ENCODE measurements at places on chromosomes 1 and 21.

- DNase-seq: no peak
Measured at GRCh38 chr1:182080040-182080439, 18.5 kb upstream of the ZNF648 start.

- no peak for DNase-seq
Measured at GRCh38 chr1:13892198-13892597, 192.2 kb downstream of the PRDM2 start.

- no peak for DNase-seq
Measured at GRCh38 chr1:53482441-53483153, 23.4 kb downstream of the DMRTB1 start.

DNA sequence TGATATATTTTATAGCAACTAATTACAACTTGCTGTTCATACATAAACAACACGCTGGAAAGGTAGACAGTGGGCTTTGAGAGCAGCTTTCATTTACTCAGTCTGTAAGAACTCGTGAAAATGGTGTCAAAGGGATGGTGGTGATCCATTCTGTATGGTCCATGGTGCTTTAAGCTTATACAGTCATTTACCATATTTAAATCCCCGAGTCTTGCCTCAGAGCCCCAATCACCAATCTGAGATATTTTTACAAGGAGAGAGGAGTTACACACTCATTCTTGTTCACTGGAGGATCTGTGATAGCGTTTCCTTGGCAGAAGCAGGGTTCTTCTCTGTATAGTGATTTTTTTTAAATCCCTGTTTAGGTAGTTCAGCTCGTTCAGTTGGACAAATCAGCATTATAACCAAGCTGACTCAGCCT is 694.6 kb downstream of the USP25 start:
- no peak for DNase-seq

- DNase-seq: no peak
Measured at GRCh38 chr1:37070126-37070525, 35.8 kb upstream of the GRIK3 start.

DNA sequence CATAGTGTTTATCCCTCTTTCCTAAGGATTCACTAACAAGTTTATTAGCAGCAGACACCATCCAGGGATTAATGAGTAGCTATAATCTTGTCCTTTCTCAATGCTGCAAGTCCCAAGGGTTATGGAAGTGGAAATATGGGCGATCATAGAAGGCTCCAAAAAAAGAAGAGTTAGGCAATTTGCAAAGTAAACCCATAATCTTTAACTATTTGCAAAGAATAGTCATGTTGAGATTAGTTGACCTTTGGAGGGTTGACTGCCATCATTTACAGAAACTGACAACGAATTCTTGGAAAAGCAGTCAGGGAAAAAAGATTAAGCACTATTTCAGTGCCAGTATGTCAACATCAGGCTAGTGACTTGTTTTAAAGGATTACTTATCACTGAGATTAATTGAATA is 169.9 kb downstream of the KCNT2 start:
- peak; percentile 6 for DNase-seq

DNA sequence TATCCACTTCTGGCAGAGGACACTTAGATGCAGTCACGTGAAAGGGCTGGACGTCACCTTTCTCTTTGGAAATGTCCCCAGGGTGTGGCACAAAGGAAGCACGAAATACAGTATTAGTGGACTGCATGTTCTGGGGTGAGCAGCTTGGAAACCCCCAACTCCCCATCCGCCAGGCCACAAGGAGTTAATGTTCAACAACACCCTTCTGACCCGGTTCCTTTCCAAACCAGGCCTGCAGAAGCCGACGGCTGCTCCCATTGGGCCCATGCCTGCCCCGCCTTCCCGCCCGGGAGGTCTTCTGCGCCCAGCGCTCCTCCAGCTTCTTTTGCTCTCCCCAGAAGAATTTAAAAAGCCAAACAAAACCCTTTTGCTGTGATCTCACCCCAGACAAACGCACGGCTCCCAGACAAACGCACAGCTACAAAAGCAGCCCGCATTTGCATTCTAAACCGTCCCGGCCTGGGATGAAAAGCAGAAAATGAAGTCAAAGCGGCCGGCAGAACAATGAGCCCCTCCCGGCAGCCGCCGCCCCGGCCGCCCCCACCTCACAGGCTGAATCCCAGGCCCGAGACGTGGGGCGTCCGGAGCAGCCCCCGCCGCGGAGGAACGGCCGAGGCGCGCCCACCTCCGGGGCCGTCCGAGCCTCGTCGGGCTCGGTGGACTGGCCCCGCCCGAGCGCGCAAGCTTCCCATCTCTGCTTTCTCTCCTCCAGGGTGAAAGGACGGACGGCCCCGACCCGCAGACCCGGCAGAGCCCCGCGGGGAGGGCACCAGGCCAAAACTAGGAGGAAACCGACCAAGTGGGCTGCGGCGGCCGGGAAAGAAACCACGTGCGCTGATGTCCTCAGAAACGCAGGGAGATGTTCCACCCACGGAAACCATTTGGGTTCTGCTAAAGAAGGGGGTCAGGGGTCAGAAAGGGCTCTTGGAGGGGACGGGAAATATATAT is 101.9 kb downstream of the PLPP3 start:
- DNase-seq: peak; percentile 42

GRCh38 chr1:116211294-116211693 is 100.1 kb downstream of the MAB21L3 start:
- DNase-seq: no peak

- no peak for DNase-seq
Measured at GRCh38 chr1:221141606-221142285, 262.5 kb downstream of the HLX start.

DNA sequence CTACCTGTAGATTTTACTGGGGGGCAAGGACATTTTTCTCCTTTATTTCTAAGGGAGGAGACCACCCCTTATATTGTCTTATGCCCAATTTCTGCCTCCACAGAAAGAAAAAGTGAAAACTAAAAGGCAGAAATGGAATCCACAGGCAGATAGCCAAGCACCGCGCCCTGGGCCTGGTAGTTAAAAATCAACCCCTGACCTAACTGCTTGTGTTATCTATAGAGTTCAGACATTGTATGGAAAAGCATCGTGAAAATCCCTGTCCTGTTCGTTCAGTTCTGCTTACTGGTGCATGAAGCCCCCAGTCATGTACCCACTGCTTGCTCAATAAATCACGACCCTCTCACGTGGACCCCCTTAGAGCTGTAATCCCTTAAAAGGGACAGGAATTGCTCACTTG is 33.7 kb upstream of the IL6R start:
- no peak for DNase-seq

GRCh38 chr1:117372863-117373412 is 5.7 kb downstream of the MAN1A2 start:
- no peak for DNase-seq

DNA sequence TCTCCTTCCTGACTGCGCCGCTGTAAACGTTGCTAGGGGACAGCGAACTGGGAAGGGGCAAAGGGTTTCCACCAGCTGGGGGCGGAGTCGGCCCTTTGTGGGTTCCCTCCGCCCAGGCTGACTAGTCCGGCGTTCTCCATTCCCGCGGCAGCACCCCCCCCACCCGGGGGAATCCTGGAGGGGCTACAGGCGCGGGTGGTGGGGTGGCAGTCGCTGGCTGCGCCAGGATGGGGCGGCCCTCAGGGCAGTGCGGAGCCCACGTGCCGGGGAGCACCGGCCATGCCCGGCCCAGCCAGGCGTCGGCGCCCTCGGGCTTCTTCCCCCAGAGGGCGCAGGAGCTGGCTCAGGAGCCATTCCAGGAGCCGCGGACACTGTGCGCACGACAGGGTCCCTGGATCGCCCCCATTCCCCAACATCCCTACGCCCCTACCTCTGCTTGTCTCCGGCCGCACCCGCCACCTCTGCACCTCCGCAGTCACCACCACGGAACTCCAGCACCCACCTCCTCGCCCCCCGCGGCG is 476 bp downstream of the BATF3 start:
- peak; percentile 76 for DNase-seq

DNA sequence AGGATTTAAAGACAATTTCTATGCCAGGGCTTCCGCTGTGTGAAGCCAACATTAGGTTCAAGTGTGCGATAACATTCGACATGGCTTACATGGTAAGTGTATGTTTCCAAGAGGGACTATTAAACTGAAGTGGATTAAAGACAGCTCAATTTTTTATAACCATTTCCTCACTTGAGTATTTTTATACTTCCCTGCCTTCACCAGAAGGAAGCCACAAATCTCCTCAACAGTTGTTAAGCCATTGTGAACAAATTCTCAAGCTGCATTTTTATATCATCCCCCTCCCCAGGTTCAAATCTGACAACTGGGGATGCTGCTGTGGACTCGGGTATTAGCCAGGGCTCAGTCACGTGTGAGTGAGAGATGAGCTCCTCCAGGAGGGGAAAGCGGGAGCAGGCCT is 116.3 kb downstream of the RHOU start:
- no peak for DNase-seq

- DNase-seq: no peak
Measured at GRCh38 chr1:117047271-117047670, 12.9 kb upstream of the TTF2 start.

- no peak for DNase-seq
Measured at GRCh38 chr1:31984419-31985347, 29.0 kb upstream of the KHDRBS1 start.

GRCh38 chr21:37429356-37429755 is 62.8 kb downstream of the DYRK1A start:
- no peak for DNase-seq

GRCh38 chr1:219441884-219442283 is 171.0 kb downstream of the ZC3H11B start:
- DNase-seq: peak; percentile 13

GRCh38 chr21:35635994-35636393 is 424.3 kb downstream of the SETD4 start:
- DNase-seq: no peak

DNA sequence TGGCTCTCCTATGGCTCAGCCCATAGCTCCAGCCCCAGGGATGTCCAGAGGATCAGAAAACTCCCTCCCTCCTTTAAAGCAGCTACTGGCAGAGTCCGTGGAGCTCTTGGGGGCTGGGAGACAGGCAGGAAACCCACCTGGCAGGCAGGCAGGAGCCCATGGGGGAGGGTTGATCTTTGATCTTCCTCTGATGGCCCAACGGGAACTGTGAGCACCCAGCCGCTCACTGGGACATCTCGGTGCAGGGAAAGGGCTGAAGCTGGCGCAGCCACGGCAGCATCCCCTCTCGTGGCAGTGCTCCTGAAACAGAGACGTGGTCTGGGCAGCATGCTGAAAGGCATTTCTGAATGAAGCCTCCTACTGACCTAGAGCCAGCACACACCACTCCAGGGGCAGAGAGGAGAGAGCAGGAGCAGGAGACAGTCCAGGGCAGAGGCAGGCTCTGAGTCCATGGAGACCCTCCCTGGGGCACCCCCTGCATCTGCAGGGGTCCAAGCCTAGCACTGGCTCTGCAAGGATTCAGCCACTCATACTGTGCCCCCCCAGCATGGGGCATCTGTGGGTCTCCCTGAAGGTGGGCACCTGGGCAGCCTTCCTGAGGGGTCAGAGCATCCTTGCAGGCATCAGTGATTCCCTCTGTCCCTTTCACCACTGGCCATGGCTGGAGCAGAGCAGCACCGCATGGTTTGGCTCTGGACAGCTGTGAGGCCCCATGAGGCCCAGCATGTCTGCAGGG is 4.9 kb upstream of the SLX9 start:
- no peak for DNase-seq

GRCh38 chr21:34639250-34639649 is 24.3 kb upstream of the RCAN1 start:
- no peak for DNase-seq

GRCh38 chr1:93701629-93702028 is 20.0 kb upstream of the BCAR3 start:
- peak; percentile 98 for DNase-seq

GRCh38 chr1:210031473-210031872 is 93.5 kb downstream of the SYT14 start:
- no peak for DNase-seq

- DNase-seq: no peak
Measured at GRCh38 chr1:41672173-41672572, 187.7 kb upstream of the EDN2 start.

DNA sequence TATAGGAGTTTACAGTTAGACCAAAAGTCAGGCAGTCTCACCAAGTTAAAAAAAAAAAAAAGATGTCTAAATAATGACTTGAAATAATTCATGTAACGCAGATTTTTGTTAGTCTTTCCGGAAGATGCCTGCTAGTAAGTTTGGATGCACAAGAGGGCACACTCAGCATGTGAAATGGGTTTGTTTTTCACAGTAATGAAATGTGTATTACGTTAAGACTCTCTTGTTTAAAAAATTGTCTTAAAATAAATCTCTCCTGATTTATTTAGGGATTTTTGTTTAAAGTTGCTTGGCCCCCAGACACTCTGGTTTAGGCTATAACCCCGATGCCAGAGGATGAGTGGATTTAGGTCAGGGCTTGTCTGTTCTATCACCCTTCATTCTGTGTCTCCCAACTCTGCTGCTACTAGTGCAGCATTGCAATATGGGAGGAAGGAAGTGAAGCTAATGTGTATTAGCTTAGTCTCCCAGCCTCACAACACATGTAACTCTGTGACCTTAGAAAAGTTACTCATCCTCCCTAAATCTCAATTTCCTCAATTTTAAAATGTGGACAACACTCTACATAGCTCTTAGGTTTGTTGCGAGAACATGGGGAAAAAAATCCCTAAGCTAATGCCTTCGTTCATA is 25.7 kb downstream of the CTH start:
- peak; percentile 28 for DNase-seq

GRCh38 chr21:44800103-44800502 is 1.5 kb downstream of the UBE2G2 start:
- DNase-seq: no peak

DNA sequence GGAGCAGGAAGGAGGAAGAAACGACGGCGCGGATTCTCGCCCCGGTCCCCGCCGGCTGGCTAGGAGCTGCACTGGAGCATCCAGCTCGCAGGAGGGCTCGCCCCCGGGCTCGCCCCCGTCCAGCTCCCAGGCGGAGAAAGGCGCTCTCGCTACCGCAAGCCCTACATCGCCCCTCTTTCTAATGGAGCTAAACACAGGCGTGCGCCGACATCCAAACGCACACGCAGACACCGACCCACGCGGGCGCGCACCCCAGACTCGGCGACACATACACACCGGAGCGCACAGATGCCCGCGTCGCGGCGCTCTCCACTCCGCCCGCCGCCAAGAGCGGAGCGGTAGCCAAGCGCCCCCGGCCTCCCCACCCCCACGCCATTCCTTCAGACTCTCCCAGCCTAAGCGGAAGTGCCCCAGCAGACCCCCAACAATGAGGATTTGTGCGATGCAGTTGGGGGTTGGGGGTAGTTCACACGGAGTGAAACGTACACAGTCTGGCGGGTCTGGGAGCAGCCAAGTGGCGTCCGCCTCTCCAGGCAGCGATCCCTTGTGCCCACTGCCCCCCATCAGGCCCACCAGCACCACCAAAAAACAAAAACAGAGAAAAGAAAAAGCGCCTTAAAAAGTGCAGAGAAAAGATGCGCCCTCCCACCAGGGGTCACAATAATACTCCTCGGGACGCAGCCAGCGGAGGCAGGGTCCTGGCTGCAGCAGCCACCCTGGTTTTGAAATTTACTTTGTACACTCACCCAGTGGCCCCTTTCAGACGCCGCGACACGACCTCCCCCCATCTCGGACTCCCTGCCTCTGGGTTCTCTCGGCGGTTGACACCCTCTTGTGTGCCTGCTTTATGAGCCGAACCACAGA is 1.4 kb downstream of the DAB1 start:
- DNase-seq: peak; percentile 20

Data from ACHN (cell line).